ENCODE measurements at places on chromosomes 13 and 19.
A peak's percentile ranks its signal among the peaks of the same experiment; 100 is the strongest.

DNA sequence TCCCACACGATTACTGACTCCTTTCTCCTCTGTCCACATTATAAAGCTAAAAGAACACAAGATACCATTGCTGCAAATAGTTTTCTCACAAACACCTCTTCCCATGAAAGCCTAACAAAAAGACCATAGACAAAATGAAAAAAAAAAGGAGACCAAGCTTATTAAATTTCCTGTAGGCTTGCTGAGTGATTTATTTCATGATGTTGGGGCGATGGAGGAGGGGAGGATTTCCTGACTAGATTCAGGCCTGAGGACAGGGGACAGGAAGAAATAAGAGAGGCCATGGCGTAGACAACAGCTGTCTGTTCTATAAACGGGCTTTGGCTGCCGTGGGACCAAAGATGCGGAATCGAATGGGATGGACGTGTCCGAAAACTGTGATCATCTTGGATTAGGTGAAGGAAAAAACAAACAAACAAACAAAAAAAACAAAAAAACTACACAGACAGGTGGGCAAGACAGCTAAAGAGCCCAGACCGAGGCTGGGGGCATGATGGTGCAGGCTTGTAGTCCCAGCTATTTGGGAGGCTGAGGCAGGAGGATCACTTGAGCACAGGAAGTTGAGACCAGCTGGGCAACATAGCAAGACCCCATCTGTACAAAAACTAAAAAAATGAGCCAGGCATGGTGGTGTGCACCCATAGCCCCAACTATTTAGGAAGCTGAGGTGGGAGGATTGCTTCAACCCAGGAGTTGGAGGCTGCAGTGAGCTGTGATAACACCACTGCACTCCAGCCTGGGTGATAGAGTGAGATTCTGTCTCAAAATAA is 5.3 kb downstream of the TMPRSS9 start:
- no peak for DNase-seq

GRCh38 chr19:38838208-38838985 is 6.8 kb upstream of the ECH1 start:
- peak; percentile 70 for DNase-seq

GRCh38 chr13:96527497-96527896 is 437.6 kb downstream of the HS6ST3 start:
- DNase-seq: no peak

DNA sequence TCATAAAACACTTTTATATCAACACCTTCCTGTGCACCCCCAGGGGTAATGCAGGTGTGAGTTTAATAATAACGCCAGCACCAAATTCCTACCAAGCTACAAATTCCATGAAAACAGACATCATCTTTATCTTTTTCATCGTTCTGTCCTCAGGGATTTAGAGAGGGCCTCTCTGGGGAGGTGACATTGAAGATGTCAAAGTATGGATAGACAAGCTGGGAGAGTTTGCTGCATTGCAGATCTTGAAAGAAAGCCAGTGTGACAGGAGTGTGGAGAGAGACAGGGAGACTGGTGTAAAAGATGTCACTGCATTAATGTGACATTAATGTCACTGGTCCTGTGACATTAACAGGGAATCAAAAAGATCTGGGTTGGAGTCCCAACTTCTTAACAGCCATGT is 10.1 kb downstream of the CACNG6 start:
- DNase-seq: no peak

DNA sequence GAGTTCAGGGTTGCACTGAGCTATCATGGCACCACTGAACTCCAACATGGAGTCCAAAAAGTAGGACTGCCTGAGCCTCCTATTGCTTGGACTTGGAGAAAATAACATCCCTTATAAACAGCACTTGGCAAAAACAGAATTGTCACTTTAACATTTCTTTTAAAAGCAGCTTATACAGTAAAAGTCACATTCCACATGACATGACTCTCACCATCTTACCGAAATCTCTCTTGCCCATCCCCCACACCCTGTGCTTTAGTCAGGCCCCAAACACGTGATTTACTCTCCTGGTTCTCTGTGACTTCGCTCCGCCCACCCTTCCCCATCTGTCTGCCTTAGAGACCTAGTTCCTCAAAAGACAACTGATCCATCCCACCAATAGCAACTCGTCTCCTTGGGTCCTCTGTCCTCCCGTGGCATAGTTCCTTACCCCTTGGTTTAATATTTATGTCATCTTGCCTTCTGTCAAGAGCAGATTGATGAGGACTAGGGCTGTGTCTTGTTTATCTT is 4.6 kb downstream of the SAFB start:
- DNase-seq: peak; percentile 53

GRCh38 chr19:48618278-48618915 is 581 bp downstream of the RPL18 start:
- DNase-seq: no peak

- DNase-seq: no peak
Observed at GRCh38 chr19:38024992-38025908, 118.2 kb downstream of the SIPA1L3 start.

DNA sequence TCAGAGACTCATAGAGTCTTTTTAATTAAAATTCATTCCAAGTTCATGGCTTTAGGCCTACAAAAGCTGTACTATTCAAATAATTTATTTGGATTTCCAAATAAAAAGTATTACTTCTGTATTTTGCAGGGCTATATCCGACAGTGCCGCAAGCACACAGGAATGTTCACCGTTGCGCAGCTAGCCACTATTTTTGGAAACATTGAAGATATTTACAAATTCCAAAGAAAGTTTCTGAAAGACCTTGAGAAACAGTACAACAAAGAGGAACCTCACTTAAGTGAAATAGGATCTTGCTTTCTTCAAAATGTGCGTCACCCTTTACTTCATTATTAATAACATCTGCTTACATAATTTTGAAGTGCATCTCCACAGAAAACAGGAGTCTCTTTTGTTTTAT is 20.5 kb upstream of the C1QTNF9 start:
- no peak for DNase-seq

GRCh38 chr13:30799356-30799824 is 64.0 kb downstream of the ALOX5AP start:
- no peak for DNase-seq

DNA sequence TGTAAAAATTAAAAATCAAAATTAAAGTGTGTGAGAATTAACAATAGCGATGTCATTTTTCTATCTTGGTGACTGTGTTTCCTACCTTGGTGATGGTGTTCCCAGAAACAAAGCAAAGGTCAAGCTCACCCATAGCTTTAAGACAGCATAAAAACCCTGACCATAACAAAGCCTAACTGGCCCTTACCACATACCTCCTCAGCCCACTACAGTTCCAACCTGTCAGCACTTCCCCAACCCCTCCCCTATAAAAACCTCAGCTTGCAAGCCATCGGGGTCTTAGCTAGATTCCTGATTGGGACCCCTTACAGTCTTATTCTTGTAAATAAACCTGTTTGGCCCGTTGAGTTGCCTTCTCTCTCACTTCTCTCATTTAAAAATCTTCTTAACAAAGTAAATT is 484.4 kb upstream of the PCDH20 start:
- no peak for DNase-seq

GRCh38 chr19:16921766-16922591 is 33.2 kb downstream of the F2RL3 start:
- no peak for DNase-seq

DNA sequence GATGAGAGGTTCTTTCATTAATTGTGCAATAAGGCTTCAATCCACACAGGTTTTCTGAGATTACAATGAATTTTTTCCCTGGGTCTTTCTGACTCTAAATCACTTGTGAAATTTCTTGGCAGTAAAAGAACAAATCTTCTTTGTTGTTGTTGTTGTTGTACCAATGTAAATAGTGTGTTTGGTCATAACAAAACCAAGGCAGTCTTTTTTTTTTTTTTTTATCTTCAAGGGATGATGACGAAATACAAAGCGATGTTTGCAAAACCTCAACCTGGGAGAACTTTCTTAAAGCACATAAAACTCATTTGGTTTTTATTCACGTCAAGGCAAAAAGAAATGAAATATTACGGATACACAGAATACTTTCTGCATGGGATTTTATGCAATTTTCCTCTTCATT is 462.0 kb downstream of the LIG4 start:
- no peak for DNase-seq

GRCh38 chr13:114132419-114133121 is at the start of gene RASA3:
Gene RASA3 (minus strand): TSS chr13:114132623. CDS start chr13:114132489, 134 bp downstream.
- peak; percentile 50 for DNase-seq

DNA sequence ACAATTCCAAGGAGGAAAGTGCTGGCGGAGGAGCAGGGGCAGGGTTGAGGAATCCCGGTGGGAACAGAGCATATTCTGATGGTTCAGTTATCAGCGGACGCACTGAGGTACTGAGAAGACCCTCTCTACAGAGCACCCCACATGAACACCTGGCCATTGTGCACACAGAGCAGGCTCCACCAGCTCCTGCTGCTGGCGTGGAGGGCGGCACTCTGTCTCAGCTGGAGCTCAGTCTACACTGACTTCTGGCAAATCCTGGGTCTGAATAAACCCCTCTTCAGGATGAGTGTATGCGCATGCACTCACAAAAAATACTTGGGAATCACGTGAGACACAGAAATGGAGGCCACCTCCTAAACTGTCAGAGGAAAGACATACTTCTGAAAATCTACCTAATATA is 114.4 kb upstream of the IRS2 start:
- DNase-seq: no peak

All from activated CD4-positive, alpha-beta T cell treated with anti-CD3 and anti-CD28 coated beads for 4 hours (primary cell).